ENCODE measurements at places on chromosomes 4 and X. TPM values are rescaled to one million over a fixed set of nuclear protein-coding genes. Genes with fewer than 3 reads are reported as not detected.

DNA sequence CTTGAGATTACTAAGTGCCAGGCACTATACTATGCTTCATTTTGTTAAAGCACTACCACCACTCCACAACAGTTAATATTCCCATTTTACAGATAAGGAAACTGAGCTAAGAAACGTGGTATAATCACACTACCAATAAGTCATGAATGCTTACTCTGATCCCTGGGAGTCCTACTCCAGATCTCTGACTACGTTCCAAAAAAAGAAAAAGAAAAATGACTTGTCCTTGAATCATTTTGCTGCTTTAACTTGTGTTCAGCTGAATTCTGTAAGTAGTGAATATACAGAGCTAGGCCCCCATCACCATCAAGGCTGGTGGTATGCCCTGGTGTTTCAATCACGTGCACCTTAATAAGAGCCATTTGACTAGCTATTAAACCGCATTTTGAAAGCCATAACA is 39.4 kb downstream of the LDB2 start:
- no peaks in the 10 kb centered on the region for H3K4me1 ChIP-seq
- no peaks in the 10 kb centered on the region for H3K27me3 ChIP-seq
- no peak overlapping the region for H3K4me3 ChIP-seq
- H3K27ac ChIP-seq: no peak overlapping the region
- no peaks in the 10 kb centered on the region for H3K36me3 ChIP-seq

GRCh38 chrX:2708592-2709188 is 17.6 kb downstream of the CD99 start:
- H3K27me3 ChIP-seq: no peaks in the 10 kb centered on the region
- H3K4me1 ChIP-seq: no peaks in the 10 kb centered on the region
- H3K27ac ChIP-seq: peak overlapping the region; percentile 74
- H3K4me3 ChIP-seq: no peak overlapping the region
- no peak for DNase-seq

- DNase-seq: no peak
- H3K27ac ChIP-seq: no peak overlapping the region
- H3K4me1 ChIP-seq: no peaks in the 10 kb centered on the region
- H3K4me3 ChIP-seq: no peak overlapping the region
Measured at GRCh38 chrX:112163906-112164305, 81.3 kb upstream of the TRPC5 start.

The TMEM144 gene
- total RNA-seq: 4.9 TPM

- H3K27me3 ChIP-seq: no peaks in the 10 kb centered on the region
- H3K36me3 ChIP-seq: no peaks in the 10 kb centered on the region
- H3K27ac ChIP-seq: no peak overlapping the region
- H3K4me1 ChIP-seq: no peaks in the 10 kb centered on the region
- no peak overlapping the region for H3K4me3 ChIP-seq
- DNase-seq: no peak
Measured at GRCh38 chr4:52964561-52965101, 102.5 kb downstream of the RASL11B start.

- no peaks in the 10 kb centered on the region for H3K27me3 ChIP-seq
- no peak for DNase-seq
- H3K27ac ChIP-seq: no peak overlapping the region
- no peaks in the 10 kb centered on the region for H3K36me3 ChIP-seq
- no peak overlapping the region for H3K4me3 ChIP-seq
Measured at GRCh38 chrX:20715176-20715575, 448.5 kb upstream of the RPS6KA3 start.

GRCh38 chrX:47595716-47596251 is 13.5 kb downstream of the TIMP1 start:
- no peak overlapping the region for H3K4me3 ChIP-seq
- no peaks in the 10 kb centered on the region for H3K4me1 ChIP-seq
- H3K27me3 ChIP-seq: no peaks in the 10 kb centered on the region
- DNase-seq: no peak
- no peaks in the 10 kb centered on the region for H3K36me3 ChIP-seq

The TEX11 gene
- total RNA-seq: not detected
